ENCODE measurements at places on chromosomes 6 and 20. TPM values are rescaled to one million over a fixed set of nuclear protein-coding genes. Genes with fewer than 3 reads are reported as not detected.

DNA sequence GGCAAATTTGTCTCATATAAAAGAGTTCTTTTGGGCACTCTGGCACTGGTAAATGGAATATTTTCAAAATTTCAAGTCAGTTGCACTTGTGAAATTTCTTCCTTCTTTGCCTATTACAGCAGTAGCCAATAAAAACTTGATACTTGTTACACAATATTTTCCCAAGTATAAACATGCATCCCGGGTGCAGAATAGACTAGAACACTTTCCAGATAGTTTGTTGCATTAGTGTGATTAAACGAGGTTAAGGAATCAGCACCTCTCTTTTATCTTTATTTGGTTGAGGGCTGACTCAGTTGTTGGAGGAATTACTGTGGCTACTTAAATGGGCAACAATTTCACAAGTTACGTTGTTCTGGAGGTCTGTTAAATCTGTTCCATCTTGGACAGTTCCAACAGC is 467.5 kb downstream of the CDKAL1 start:
- DNase-seq, result no peak

DNA sequence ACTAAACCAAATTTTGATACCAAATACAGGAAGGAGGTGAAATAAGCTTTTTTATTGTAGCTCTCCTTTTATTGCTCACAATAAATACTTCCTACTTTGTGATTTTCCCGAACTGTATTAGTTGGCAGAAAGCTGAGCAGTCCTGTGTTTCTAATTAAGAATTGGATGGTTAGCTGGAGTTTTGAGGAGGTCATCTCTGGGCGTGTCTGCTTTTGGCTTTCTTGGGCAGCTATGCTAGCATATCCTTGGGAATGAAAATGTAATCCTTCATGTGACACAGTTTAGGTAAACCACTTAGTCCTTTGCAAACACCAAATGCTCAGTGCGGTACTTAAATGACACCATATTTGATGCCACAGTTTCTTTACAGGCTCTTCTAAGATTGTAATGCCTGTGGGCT is 67.5 kb downstream of the MTHFD1L start:
- DNase-seq, result peak; percentile 97

- no peak for DNase-seq
These were observed 23.0 kb downstream of the MAP1LC3A start for GRCh38 chr20:34581341-34582184.

Gene IP6K3
- 0.58 TPM for polyA plus RNA-seq

- no peak for DNase-seq
These were observed 621 bp downstream of the GPR63 start for GRCh38 chr6:96836631-96837080.

Gene SLC4A11
- polyA plus RNA-seq, result 0.94 TPM
